ENCODE measurements at places on chromosomes 6 and 20.
A peak's percentile ranks its signal among the peaks of the same experiment; 100 is the strongest.

- DNase-seq, result no peak
Measured at GRCh38 chr20:32451682-32452461, 93.7 kb downstream of the ASXL1 start.

GRCh38 chr6:57141451-57142177 lies 30.5 kb upstream of the BAG2 start:
- DNase-seq, result no peak

DNA sequence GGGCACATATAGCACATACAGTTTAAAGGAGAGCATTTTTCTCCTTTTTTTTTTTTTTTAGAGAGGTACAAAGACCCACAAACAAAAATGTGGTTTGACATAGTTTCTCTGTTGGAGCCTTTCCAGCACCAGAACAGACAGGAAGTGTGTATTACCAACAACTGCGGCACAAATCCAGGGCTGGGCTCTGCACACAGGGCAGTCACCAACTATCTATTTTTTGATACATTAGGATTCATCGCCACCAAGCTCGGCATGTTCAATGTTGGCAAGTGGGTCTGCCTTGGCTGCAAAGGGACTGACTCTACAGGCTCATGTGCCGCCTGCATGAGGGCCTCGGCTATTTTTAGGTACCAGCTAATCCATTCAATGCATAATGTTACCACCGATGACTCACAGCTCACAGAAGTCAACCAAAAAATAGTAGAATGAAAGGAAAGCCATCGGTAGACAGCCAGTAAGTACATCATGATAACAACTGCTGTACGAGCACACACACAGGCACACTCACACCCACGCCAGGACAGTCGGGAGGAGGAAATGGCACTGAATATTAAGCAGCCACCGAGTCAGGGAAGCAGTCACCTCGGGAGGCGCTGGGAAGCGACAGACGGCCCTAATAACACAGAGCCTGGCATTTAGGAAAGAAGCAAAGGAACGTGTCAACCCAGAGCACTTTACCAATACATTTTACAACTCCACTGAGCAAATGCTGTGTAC lies 81.6 kb downstream of the GMPR start:
- peak; percentile 91 for DNase-seq

DNA sequence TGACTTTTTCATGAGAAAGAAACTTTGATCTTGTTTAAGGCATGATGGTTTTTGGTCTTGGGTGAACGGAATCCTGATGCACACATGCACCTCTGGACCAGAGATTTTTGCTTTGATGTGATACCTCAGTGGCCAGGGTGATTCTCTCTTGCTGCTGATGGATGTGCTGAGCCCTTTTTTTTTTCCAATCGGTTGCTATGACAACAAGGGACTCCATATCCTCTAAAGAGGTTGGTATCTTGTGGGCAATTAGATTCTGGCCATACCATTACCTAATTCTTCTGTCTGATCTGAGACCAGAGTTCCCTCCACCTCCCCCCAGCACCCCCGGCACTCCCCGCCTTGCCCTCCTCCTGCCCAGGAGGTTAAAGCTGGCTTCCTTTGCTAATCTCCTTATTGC lies 24.9 kb downstream of the PDYN start:
- no peak for DNase-seq

DNA sequence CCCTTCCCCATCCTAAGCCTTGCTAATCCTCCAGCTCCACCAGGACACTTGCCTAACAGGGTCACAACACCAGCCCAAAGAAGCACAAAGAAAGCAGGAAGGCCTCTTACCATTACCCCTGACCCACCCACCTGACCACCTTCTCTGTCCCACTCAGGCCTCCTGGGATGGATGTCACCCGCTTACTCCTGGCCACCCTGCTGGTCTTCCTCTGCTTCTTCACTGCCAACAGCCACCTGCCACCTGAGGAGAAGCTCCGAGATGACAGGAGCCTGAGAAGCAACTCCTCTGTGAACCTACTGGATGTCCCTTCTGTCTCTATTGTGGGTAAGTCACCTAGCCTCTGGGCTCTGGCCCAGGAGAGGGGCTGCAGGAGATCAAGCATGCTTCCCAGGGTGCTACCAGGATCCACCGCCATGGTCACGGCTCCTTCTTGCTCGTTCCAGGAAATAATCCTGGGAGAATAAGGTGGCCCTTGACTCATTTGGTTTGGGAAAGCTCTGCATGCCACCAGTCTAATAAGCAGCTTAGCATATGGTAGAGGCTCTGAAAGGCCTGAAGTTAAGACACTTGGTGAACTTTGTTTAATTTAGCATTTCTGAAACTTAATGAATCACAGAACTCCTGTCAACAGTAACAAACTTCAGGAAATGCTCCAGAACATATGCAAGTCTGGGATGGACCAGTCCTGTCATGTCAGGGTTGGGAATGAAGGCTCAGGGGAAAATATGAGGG lies 19.2 kb downstream of the ASIP start:
- DNase-seq, result no peak

DNA sequence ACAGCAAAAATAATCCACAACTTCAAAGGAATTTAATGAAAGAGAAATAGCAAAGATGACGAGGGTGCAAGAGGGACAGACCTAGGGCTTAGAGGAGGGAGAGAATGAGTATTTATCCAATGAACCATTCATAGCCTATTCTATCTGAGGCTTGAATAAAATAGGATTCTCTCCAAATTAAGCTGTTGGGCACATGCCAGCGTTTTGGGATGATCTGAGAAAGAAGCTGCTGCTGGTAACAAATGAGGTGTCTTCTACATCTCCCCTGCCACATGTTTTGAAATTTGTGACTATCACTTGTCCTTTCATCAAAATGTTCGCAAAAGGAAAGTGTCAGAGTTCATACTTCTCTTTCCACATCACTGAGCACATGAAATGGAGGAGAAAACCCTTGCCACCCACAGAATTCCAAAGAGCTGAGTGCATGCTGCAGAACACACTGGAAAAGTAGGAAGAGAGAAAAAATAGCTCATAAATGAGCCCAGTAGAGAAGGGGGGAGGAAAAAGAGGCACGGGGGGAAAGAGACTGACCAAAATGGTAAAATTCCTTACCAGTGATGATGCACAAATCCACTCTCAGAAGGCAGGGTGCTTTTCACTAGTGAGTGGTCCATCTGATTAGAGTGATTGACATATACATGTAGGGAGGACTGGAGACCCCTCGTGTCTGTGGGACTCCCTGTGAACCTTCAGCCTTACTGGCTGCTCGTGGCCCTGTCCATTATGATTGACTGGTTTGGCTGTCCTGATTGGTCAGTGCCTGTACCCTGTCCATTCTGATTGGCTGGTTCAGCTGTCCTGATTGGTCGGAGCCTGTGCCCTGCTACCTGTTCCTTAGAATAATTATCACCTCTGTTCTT lies 180.5 kb downstream of the OGFRL1 start:
- no peak for DNase-seq

DNA sequence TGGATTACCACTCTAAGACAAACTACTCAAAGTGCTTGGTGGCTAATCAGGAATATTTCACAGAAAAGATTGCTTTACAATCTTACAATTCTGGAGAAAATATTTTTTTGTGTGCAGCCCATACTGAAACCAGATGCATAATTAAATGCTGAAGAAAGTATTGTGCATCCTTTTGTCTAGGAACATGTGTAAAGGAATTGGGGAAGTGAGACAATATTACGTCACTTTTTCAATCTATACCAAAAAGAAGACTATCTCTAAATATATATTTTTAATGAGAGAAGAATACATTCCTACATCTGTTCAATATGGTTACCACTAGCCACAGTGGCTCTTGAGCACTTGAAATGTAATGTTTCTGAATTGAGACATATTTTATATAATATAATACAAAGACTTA lies 992.5 kb upstream of the ADGRB3 start:
- DNase-seq, result no peak

DNA sequence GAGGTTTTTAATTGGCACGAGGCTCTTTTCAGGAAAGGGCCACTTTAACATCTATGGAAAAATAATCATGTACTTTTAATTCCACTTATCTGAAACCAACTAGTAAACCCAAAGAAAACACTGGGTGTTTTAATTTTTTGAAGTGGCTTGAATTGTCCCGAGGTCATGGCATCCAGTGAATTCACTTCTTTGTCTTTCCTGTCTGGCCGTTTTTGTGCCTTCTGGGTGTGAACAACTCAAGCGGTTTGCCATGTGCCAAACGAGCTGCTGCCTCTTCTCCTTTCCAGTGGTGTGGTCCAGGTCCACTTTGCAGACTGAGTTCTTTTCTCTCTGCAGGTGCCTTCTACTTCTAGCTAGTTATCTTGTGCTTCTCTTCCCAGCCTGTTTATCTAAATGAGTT lies 117.5 kb downstream of the PLCB4 start:
- no peak for DNase-seq

DNA sequence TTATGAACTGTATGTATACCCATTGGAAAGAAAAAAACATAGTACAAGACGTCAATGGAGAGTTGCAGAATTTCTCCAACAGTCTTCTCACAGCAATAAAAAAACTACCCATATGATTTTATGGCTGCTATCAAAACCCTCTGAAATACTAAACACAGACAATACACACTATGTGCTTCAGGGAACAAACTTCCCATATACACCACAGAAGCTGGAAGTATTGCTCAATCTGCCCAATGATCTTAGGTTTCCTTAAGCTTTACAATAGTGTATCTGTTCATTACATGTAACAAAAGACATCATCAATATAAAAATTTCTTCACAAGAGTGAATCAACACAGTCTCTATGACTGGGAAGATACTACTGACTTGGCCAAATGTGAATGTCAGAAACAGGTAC lies 150.5 kb downstream of the TBC1D32 start:
- no peak for DNase-seq

DNA sequence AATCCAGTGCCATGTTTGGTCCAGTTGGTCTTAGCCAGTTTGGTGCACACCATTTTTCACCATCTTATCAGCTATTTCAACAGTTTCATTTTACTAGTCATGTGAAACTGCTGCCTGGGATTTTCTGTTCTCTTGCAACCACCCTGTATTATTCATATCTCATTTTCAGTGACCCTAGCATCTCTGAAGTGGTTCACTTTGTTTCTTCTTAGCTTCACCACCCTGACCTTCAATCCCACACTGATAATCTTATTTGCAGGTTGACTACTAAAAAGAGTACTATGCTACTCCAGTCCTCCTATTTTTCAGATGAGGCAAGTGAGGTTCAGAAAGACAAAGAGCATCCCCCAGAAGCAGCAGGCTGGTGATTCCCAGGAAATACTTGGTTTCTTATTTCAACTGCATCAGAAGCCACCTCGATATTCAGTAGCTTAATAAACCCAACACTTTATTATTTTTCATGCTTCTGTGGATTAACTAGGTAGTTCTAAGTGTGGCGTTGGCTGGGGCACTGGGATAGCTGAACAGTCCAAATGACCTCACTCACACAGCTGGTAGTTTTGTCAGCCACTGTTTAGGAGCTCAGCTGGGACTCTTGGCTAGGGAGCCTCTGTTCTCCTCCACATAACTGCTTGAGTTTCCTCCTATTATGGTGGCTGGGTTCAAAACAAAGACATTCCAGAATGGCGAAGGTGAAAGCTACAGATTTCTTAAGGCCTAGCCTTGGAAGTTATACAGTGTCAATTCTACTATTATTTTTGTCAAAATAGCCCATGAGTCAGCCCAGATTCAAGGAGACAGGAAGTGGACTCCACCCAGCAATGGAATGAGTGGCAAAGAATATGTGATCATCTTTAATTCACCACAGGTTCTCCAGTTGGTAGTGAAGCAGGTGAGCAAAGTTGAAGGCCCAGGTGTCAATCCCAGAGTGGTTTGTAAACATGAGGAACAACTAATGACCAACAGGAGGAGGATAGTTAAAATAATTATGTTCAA lies 40.6 kb downstream of the BPIFB4 start:
- DNase-seq, result no peak

DNA sequence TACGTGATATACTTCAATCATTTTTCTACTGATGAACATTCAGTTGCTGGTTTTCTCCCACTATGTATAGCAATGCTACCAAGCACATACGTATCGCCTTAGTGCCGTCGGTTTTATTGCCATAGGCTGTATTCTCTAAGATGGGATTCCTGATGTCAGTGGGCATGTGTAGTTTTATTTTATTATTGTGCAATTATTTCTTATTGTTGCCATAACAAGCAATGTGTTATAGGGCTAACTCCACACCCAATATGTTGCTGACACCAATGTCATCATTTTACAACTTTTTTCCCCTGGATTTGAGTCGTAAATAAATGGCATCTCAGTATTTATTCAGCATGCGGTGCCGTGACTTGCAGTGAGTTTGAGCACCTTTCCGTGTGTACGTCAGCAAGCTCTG lies 10.8 kb upstream of the DACT2 start:
- DNase-seq, result no peak

DNA sequence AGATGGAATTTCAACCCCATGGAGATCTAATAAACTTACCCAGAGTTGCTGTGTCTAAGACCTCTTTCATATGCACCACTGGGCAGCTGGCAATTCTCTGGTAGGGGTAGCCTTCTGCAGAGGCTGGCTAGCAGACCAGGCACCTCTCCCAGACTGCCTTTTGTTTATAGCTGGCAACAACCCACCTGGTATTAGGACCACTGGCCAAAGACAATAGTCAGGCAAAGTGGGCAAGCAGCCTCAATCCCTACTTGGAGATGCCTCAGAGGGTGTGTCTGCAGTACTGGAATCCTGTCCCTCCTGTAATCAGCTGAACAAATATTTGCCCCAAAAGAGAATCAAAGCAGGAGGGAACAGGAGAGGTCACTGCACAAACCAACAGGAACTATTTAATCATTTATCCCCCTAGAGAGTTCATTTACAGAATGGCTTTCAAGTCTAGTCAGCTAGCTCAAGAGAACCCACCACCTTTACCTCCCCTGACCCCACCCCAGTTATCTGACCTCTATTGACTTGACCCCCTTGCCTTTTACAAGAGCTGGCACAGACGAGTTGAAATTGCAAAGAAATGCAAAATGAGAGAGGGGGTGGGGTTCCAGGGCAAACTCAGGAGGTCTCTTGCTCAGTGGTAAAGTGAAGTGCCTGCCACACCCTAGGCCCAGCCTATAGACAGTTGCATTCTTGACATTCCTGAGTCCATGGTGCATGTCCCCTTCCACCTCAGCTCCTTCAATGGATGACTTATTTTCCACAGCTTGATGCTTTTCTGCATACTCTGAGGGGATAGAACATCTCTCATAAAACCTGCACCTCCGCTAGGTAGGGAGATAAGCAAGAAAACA lies 2.8 kb downstream of the BCL2L1 start:
- DNase-seq, result peak; percentile 72

- DNase-seq, result no peak
Measured at GRCh38 chr6:75250552-75250951, 7.0 kb upstream of the COX7A2 start.

Data from pons (tissue), 1 donor.